Lung (tissue), 17 donors: ENCODE measurements at places on chromosomes 3 and 15. TPM values are rescaled to one million over a fixed set of nuclear protein-coding genes. Genes with fewer than 3 reads are reported as not detected.

GOLGA8Q gene
- 1.3 TPM for total RNA-seq

- no peaks in the 10 kb centered on the region for H3K36me3 ChIP-seq
- H3K4me3 ChIP-seq = no peak overlapping the region
- H3K27ac ChIP-seq = no peak overlapping the region
- peaks cover 2% of the 10 kb centered on the region for H3K4me1 ChIP-seq
- no peaks in the 10 kb centered on the region for H3K27me3 ChIP-seq
Measured at GRCh38 chr15:27468151-27468591, 497.2 kb downstream of the GABRG3 start.

ETV5 gene
- total RNA-seq = 32.5 TPM

DNA sequence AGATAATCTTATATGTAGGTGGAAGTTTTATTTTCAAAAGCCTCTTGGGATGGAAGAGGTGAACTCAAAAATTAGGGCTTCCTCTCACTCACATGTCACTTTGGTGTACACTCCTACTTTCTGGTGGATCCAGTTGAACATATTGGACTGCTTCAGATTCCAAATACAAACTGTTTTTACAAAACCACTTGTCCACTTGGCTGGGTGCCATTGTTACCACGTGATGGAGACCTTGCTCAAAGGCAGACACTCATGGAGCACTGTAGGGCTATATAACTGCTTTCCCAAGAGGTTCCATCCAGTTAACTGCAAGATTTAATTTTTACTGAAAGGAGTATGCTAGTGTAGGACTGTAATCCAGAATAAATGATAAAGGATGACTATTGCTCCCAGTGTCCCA is 307.0 kb downstream of the EPHA6 start:
- H3K4me1 ChIP-seq = no peaks in the 10 kb centered on the region
- H3K36me3 ChIP-seq = no peaks in the 10 kb centered on the region
- no peak overlapping the region for H3K4me3 ChIP-seq
- no peak overlapping the region for H3K27ac ChIP-seq
